ENCODE measurements at places on chromosomes 2 and 18.

- no peak for DNase-seq
Measured at GRCh38 chr2:61510674-61511671, 27.2 kb downstream of the XPO1 start.

DNA sequence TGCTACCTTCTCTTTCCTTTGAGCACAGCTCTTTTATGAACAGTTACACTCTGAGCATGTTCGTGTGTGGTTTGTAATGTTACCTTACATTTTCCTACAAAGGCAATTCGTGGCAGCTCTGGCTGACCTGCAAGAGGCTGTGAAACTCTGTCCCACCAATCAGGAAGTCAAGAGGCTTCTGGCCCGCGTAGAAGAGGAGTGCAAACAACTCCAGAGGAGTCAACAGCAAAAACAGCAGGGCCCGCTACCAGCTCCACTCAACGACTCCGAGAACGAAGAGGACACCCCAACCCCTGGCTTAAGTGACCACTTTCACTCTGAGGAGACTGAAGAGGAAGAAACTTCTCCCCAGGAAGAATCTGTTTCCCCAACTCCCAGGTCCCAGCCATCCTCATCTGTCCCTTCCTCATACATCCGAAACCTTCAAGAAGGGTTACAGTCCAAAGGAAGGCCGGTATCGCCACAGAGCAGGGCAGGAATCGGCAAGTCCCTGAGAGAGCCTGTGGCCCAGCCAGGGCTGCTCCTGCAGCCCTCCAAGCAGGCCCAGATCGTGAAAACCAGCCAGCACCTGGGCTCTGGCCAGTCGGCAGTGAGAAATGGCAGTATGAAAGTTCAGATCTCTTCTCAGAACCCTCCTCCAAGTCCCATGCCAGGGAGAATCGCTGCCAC is 56.9 kb downstream of the WDSUB1 start:
- DNase-seq = no peak

DNA sequence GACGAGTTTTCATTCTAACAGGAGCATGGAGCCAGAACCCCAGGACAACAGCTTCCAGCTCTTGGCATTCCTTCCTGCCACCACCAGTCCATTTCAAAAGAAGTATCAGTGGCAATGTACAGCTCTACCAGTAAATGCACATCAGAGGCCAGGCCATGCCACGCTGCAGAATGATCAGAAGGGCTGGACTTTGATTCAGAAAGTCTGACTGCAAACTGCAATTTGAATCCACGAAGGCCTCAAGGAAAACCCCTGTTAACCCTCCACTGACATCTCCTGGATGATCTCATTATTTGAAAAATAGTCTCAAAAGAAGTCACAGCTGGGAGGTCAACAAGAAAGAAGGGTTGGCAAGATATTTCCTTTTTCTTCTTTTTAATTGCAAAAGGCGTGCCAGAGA is 119.2 kb downstream of the MYO5B start:
- no peak for DNase-seq

GRCh38 chr2:68605939-68606338 is 37.4 kb upstream of the PROKR1 start:
- DNase-seq = no peak

GRCh38 chr2:240248721-240249422 is 108.4 kb upstream of the OTOS start:
- no peak for DNase-seq

GRCh38 chr18:2948038-2948437 is 64.9 kb downstream of the LPIN2 start:
- no peak for DNase-seq

- no peak for DNase-seq
Measured at GRCh38 chr2:174243812-174244211, 4.5 kb downstream of the OLA1 start.

DNA sequence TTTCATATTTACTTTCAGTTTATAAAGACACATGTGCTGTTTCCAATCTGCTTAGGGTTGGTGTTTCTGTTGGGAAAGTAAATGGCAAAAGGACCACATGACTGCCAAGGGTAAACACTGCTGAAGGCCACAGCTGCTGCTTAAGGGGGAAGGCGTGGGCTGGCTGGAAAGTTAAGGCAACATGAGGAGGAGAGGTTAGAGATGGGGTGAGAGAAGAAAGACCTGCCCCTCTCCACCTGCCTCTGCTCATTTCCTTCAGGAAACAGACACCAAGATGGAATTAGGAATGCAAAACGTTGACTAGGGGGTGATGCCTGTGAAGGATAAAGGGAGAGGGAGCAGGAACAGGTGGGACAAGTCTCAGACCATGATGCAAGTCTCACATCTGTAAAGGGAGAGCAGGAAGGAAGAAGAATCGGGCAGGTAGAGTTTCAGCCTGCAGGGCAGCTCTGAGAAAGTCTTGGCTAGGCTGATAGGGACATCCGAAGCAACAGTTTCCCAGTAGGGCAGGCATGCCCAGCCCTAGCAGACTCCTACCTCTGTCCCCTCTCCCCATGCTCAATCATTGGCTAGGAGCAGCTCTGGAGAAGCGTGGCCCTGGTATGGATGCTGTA is 86.0 kb downstream of the CDC42EP3 start:
- DNase-seq = no peak

- no peak for DNase-seq
Measured at GRCh38 chr2:23507267-23508065, 122.5 kb downstream of the KLHL29 start.

GRCh38 chr2:8268172-8268783 is 413.6 kb upstream of the ID2 start:
- DNase-seq = no peak

DNA sequence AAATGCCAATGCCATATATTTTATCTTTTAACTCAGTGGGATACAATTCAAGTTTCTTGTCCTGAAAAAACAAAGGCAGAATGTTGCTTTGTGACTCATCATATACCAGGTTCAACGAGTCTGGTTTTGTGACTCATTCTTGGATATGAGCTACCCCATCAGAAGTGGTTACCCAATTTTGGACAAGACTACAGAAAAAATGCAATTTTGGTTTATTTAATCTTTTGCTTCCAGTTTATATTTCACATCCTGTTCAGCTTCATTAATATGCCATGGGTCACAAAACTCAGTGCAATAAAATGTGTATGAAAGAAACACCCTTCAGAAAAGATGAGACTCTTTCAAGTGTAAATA is 25.0 kb downstream of the FN1 start:
- DNase-seq = no peak

- DNase-seq = no peak
Measured at GRCh38 chr2:161961061-161961460, 113.0 kb downstream of the DPP4 start.

GRCh38 chr18:6249788-6250187 is 164.9 kb downstream of the L3MBTL4 start:
- DNase-seq = no peak

GRCh38 chr2:8412082-8412481 is 269.8 kb upstream of the ID2 start:
- no peak for DNase-seq

DNA sequence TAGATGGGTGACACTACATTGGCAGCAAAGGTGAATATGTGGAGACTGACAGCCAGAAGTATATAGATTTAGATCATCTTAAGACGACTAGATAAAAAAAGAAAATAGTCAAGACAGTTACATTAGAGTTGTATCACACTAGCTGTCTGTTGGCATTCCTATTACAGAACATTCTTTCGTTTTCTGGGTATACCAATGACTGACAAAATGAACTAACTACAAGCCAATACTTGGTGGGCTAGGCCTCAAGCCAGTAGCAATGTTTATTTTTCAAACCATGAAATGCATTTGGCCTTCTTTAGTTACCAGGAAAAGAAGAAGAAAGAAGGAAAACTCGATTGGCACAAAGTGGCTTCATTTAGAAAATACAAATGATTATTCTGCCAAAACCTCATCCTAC is 944.9 kb upstream of the ZEB2 start:
- no peak for DNase-seq

GRCh38 chr2:238851026-238851425 is 3.1 kb downstream of the TWIST2 start:
- DNase-seq = no peak

- DNase-seq = no peak
Measured at GRCh38 chr18:37341016-37341415, 224.6 kb downstream of the CELF4 start.

DNA sequence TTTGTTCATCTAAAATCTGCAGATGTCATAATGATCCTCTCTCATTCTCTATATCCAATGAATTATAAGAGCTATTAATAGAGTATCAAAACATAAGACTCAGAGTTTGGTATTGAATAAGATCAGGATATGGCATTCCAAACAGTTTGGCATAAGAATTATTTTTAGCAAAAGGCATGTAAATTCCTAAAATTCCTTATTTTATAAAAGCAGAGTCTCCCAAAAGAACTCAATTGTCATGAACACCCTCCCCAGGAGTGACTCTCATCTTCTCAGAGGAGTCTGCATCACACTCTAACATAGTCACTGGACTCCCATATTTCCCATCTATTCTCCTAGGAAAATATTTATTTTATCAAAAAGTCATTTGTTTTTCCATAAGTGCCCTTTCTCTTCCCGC is 1710.2 kb upstream of the SLC39A10 start:
- DNase-seq = no peak

DNA sequence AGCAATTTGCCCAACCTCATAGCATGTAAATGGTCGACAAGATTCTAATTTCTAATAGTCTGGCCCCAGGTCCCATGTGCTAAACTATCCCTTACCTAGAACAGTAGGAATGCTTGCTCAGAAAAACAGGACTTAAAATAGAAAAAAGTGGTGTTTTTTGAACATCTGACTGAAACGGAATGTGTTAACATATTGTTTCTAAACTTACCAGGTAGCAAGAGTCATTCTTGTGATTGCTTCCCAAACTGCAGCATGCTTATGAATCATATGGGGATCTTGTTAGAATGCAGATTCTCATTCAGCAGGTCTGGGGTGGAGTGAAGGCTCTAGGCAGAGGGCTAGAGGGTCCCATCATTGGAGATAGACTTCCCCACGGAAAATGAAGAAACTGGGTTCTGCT is 5.8 kb upstream of the SLC20A1 start:
- no peak for DNase-seq

DNA sequence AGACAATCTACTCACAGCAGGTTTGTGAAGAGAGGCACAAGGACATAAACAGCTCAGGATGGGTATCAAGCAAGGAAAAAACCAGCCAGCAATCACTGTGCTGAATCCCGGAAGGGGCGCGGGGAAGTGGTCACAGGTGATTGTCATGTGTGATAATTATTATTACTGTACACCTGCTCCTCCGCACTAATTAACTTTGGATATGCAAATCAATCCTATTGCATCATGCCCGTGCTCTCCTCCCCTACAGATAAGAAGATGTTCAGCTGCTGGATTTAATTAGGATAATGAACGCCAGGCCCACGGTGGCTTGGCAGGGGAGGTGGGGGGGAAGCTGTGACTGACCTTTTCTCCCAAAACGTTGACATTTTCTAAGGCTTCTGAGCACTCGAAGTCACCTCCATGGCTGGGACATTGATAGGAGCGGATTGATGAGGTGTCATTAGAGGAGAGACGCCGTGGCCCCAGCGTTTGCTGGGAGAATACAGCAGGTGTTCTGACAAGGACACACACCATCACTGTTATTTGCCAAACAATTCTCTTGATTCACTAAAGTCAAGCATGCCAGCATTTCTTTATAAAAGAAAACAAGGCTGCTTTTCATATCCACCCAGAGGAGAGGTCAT is 160.3 kb upstream of the VRK2 start:
- no peak for DNase-seq

GRCh38 chr2:229454934-229455631 is 184.0 kb upstream of the PID1 start:
- DNase-seq = no peak

- no peak for DNase-seq
Measured at GRCh38 chr2:225122007-225122406, 79.7 kb upstream of the DOCK10 start.

- DNase-seq = no peak
Measured at GRCh38 chr2:41579806-41580205, 468.0 kb upstream of the PKDCC start.

DNA sequence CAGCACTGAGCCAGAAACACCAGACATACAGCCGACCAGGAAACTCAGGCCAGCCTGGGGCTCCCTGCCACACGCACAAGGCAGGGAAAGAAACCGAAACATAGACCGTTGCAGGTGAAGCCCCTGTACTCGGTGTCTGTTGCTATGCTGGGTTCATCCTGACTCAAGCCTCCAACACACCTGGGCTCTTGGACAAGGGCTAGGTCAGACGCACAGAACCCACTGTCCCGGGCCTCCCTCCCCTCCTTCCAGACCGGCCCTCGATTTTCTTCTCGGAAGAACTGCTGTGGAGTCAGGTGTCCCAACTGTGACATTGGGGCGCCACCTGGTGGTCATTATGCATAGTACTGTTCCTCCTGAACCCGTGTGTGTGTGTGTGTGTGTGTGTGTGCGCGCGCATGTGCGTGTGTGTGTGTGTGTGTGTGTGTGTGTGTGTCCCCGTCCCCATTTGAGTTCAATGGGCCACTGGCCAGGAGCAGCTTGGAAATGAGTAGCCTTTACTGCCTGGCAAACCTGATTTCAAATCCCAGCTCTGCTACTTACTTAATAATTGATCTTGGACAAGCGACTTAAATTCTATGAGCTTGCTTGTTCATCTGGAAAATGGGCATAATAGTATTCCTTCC is 55.4 kb upstream of the GLI2 start:
- DNase-seq = peak; percentile 35

DNA sequence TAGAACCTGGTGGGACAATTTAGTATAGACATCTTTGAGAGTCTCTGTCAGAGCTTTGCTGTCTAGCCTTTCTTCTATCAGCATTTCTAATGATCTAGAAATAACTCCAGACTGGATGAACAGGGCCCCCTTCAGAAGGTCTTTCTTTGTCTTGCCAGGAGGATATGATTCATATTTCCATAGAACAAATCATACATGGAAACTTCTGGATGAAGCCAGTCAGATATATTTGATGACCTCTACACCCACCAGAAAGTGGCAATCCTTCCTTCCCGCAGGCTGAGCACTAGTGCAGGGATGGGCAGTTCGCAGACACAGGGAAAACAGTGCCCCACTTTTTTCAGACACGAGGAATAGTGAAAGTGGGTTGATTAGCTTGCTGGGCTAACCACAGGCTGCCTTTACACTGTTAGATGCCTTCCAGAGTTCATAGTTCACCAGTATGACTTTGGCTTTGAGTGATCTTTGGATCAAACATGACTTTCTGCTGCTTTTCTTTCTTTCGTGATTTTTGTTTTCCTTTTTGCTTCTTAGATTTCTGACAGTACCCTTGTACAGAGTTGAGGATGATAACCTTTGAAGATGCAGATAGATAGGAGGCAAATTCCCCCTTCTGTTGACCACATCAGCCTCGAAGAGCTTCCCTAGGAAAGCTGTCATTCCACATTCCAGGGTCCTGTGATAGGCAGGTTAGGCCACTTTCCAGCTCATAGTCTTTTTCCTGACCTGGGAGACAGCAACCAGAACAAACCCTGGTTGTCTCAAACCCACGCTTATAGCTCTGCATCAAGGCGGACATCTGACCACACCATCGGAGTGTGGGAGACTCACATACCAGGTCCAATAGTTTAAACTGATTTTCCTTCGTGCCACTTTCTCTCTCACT is 237.0 kb downstream of the ZNF407 start:
- no peak for DNase-seq

DNA sequence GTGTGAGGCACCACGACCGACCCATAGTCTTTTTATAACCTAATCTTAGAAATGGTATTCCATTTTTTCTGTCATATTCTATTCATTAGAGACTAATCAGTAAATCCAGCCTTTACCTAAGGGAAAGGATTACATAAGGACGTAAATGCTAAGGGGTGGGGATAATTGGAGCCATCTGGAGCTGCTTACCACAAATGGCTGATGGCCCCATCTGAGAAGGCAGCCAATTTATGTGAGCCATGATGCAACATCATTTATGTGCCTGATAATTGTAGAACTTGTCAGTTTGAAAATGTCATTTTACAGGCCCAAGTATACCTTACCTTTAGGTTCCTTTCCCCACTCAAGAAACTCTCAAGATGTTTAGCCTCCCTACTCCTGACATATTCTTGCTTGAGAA is 44.0 kb downstream of the ARHGEF33 start:
- DNase-seq = peak; percentile 97

All from SK-N-MC (cell line).